Stimulated activated CD8-positive, alpha-beta memory T cell treated with anti-CD3 and anti-CD28 coated beads, Interleukin-2, amount 100 ng/mL, for 1 hour (primary cell): ENCODE measurements at places on chromosomes 5 and 9.

- no peak for DNase-seq
These were observed 177.5 kb downstream of the PDE4D start for GRCh38 chr5:59716029-59716428.

DNA sequence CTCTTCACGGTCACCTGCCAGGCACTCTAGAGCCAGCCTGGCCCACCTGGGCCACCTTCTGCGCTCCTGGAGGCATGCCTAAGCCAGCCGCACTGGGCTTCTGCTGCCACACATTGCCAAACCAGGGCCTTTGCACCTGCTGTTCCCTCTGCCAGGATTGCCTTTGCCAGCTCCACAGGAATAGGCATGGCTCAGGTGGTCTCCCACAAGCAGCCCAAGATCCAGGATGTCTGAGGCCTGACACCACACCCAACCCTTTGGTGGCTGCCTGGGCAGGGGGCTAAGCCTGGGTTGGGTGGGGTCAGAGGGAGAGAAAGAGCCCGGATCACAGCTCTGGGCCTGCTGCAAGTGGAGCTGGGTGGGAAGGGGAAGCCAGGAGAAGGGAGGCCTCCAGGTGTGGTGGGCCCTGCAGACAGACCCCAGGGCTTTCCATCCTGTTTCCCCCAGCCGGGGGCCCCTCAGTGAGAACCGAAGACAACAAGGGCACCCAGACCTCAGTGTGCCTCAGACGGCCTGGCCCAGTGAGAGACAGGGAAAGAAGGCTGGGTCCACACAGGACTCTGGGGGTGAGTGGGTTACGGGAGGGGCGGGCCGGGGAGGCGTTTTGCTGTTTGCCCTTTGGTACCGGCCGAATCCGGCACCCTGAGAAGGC is 672 bp upstream of the SUSD3 start:
- no peak for DNase-seq

DNA sequence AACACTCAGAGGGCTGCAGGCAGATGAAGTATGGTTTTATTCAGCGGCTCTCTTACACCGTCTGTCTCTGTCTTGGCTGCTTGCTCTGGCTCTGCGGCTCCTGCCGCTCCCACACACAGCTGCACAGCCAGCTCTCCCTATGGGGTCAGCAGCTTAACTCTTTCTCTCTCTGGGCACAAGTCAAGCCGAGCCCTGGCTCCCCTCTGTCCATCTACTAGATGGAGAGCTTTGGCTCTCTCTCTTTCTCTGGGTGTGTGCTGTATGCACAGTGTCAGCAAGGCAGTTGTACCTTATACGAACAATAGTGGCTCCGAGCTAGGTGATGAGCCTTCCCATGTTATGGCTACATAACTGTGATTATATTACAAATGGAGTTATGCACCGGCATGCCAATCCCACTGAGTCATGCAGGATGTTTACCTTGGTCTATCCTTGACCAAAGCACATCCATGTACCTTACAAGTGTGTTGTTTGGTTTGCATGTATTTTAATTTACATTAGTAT is 19.3 kb upstream of the PPP2CA start:
- no peak for DNase-seq

- no peak for DNase-seq
These were observed 265.8 kb downstream of the MLLT3 start for GRCh38 chr9:20356403-20357036.

GRCh38 chr9:95057101-95057500 is 260.4 kb downstream of the FANCC start:
- no peak for DNase-seq

DNA sequence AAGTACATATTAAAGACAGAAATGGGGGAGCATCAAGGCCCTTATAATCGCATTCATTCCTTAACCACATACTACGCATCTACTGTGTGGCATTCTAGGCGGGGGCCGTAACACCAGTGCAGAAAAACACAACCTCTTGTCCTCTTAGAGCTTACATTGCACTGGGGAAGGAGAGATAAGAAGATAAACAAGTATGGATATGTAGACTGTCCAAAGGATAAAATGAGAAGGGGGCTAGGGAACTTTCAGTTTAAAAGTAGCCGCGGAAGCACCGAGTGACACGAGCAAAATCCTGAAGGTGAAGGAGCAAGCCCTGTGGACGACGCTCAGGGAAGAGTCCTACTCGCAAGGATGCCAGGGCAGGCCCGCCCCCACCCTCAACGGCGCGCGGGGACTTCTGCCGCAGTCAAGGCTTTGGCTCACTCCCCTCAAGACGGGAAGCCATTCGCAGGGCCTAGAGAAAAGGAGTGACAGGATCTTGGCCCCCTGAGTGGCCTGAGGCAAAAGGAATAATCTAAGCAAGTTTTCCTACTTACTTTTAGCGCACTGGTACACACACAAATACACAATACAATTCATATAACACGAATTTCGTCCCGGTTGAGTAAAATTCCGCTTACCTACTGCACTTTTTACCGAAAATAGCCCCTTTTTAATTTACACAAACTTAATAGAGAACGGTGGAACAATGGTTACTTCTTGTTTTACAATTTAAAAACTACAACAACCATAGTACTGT is 1.3 kb upstream of the NIPBL start:
- DNase-seq, result no peak

DNA sequence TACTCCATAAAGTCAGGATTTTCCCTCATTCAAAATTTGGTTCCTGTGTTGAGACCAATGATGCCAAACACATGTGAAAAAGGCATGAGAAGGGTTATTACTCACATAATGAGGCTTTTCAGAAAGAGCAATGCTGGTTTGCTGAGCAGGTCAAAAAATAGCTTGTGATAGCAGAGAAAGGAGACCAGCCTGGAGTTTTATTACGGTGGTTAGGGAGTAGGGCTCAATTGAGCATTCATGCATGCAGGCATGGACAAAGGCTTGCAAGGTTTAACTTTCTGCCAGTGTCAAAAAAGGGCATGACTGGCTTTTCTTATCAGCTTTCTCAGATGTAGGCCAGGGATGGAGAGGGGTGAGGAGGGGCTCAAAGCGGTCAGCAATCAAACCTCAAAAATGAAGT is 628.3 kb downstream of the DNAH5 start:
- no peak for DNase-seq

DNA sequence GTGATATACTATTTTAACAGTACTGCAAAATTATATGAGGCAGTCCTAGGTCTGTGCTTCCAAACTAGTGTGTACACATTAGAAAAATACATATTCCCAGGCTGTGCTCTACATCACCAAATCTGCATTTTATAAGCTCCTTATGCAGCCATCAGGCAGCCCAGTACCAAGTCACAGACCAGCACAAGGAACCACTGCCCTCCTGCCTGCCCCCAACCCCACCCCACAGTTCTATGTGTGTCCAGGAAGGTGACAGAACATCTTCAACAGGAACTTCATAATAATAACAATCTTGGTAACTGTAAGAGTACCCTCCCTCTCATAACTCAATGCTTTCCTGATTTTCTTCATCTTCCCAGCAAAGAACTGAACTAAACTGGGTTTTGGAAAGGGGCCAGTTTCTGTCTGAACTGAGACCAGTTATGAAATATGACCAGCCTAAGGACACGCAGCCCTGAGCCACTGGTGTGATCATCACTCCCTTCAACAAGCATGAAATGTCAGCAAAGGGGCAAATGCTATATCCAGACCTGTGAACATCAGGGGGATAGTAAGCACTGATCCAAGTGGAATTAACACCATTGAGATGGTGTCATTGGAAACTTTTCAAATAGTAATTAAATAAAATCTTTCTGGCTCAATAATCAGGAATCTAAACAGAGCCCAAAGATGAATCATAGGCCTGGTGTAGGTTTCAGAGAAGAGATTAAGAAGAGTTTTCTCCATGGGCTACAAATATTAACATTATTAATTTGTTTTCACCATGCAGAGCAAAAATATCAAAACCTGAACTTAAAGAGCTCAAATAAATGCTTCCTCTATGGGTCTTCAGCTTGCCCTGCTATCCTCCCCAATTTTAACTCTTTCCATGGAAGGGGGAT is 82.1 kb downstream of the DPYSL3 start:
- no peak for DNase-seq

DNA sequence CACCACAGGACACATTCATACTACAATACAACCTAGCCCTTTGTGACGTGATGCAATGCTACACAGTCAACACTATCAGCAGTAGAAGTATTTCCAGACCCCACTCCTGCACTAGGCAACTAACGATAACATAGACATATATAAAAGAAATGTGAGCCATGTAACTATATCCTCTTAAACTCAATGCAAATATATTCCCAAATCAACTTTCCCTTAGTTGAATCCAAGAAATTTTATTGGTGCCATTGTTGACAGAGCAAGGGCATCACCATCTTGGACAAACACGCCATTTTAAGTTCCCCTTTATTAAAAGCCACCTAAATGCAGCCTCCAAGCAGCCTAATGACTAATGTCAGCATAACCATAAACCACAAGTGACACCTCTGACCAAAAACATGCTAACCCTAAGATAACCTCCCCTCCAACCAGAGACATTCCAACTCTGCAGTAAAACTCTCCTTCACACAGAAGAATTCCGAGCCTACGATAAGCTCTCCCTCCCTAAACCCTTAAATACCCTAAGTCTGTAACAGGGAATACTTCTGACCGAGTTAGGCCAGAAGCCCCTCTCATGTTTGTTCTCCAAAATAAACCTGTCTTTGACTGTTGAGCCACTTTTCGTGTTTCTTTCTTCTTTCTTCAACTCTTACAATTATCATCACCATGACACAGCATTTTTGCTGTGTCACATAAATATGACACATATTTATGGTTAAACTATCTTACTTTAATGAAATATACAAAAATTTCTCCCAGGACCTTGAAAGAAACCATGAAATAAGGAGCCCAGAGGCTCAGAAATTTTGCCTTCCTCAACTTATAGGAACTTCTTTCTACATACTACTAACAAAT is 1497.8 kb downstream of the EFNA5 start:
- no peak for DNase-seq

DNA sequence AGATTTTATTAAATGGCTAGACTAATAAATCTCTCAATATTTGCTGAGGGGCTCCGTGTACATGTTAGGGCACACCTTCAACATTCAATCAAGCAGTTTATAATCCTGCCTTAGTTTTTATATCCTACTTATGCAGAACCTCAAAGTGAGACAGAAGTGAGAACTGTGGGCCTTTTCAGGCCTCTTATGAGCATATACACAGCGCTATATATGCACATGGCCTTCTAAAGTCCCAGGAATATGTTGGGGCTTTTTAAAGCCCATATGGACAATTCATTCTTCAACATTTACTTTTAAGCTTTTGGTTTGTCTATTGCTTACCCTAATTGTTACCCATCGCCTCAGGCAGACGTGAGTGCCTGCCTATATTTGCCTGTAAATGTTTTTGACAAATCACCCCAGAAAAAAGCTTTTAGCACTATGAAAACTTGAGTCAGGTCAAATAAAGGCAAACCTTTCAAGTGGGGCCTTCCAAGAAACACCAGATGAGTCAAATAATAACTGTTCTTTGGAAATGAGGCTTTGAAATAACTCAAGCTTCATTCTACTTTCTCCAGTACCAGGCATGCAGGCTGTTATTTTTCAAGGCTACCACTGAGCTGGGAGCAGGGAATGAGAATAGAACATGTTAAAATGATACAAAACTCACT is 58.2 kb downstream of the ESM1 start:
- DNase-seq, result no peak

- DNase-seq, result no peak
These were observed 17.2 kb upstream of the THG1L start for GRCh38 chr5:157713830-157714595.
